GM18507 (cell line): ENCODE measurements at places on chromosomes 16 and 17.
A peak's percentile ranks its signal among the peaks of the same experiment; 100 is the strongest.

DNA sequence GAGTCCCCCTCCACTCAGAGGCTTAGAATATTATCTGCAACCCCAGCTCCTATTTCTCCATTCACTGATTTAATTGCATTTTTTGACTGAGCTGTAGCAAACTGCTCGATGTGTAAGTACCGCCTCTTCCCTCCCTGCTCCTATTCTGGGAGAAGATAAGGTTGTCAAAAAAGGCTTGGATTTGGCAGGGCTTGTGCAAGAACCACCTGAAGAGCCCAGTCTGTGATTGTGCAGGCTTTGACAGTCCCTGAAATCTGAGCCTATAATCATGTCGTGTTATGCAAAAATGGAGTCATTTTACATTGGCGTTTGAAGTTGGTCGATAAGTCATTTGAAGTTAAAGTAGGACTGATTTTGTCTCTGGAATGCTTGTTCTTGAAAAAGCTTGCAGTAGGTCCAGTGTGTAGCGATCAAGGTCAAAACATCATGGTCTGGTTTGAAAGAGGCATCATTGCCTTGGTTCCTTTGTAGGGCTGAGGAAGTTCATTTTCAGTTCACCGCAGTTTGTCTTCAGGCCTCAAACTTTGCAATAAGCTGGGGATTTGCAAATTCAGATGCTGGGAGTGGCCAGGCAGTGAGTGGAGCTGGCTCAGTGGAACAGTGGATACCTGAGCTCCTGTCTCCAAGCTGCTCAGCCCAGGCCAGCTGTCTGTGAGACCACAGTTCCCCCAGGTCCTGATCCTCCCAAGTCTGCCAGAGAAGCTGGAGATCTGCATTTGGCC is 68.8 kb downstream of the KATNIP start:
- DNase-seq: no peak

DNA sequence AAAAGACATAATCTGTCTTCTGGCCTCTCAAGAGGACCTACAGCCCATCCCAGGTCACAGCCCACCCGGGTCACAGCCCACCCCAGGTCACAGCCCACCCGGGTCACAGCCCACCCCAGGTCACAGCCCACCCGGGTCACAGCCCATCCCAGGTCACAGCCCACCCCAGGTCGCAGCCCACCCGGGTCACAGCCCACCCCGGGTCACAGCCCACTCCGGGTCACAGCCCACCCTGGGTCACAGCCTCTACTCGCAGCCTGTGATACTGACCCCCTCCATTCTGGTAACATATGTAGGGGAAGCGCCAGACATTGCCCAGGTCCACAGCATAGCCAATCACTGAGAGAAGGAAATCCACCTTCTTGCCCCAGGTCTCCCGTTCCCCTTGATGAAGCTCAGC is 14.2 kb downstream of the SLC6A4 start:
- no peak for DNase-seq

DNA sequence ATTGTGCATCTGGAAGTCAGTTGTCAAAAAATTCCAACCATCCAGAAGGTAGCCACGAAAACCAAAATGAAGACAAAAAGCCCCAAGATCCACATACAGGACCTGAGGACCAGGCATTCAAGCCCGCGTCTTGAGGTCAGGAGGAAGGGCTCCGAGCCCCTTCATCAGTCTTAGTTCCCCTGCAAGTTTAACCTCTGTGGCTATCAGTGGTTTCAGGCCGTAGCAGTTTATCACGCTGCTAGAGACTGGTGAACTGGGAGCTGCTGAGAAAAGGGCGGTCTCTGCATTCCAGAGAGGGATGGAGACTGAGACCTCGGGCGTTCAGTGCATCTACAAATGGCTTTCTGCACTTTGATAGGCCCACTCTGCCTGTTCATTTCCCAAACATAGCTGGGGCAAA is 70.6 kb downstream of the IRF8 start:
- no peak for DNase-seq

- no peak for DNase-seq
Observed at GRCh38 chr16:68802190-68802589, 41.1 kb upstream of the TANGO6 start.

GRCh38 chr16:77827032-77827431 is 38.7 kb downstream of the VAT1L start:
- DNase-seq: no peak

DNA sequence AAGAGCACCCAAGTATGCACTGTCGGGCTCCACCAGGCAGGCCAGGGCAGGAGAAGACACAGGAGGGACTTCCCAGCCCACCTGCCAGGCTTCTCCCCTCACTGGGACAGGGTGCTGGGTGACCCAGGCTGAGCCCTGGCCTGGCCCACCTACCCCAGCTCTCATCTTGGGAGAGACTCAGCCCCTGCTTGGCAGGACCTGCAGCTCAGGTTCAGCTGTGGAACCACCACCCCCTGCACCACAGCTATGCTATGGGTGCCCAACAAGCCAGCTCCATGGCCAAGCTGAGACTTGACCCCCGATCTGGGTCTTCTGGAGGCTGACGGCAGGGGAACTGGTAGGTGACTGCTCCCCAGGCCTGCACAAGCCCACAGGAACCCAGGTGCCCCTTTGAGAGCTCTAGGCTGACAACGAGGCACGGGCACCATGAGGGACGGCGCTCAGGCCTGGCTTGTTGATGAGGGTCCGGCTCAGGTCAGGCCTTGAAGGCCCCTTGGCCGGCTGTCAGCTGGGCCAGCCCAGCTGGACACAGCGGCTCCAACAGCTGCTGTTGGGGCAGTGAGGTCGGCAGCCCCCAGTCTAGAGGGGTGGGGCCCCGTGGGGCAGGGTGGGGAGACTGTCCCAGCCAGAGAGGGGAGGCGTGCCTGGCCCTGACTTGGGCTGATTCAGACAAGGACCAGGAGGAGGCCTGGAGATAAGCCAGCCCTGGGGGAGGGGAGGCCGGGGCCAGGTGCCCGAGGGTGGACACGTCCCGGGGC is 4.6 kb downstream of the RPUSD1 start:
- DNase-seq: no peak

- no peak for DNase-seq
Observed at GRCh38 chr16:51418258-51418657, 267.2 kb upstream of the SALL1 start.

GRCh38 chr17:7677388-7678067 is 9.8 kb downstream of the TP53 start:
- DNase-seq: no peak

GRCh38 chr17:16217002-16217635 is at the start of gene PIGL:
Gene PIGL (plus strand): TSS chr17:16217210. CDS start chr17:16217227, 17 bp downstream.
- peak; percentile 70 for DNase-seq

DNA sequence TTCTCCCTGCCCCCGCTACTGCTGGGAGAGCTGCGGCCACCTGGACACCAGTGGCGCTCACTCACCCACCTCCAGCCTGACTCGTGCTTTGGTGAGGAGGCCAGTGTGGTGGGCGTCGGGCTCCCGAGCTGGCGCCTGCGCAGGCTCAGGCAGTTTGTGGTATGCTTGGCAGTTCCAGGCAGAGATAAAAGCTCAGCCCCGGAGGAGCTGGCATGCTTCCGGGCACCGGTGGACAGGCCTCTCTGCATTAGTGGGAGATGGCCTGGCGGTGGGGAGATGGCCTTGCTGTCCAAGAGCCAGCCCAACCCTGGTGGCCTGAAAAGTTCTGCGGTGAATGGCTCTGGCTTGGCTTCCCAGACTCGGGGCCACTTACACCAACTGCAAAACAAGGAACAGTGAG is 4.1 kb downstream of the ADGRG1 start:
- no peak for DNase-seq

- DNase-seq: no peak
Observed at GRCh38 chr16:60485872-60486489, 1550.3 kb downstream of the CDH8 start.

DNA sequence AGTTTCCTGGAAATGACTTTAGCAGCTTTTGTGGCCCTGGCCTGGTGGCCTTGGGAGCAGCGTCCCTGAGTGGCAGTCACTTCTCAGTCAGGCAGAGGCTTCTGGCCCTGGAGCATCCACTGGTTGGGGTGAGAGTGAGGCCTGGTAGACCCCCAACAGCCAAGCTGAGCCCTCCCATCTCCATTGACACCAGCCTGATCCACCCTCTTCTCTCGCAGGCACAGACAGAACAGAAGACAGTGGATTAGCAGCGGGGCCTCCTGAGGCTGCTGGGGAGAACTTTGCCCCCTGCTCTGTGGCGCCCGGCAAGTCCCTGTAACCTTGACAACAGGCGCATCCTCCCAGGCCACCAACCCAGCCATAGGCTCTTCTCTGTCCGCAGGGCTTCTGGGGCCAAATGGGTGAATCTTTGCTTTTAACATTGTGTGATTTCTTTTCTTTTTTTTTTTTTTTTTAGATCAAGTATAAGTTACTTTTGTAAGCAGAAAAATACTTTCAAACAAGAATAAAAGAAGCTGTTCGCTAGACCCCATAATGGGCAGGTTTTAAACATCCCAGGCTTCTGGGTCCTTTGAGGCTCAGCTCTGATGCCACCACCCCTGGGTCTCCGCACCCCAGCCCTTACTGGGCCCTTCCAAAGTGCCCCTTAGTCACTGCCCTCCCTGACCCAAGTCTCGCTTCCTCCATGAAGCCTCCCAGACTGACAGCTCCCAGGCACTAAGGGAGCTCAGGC is 12.7 kb upstream of the FLYWCH1 start:
- no peak for DNase-seq

DNA sequence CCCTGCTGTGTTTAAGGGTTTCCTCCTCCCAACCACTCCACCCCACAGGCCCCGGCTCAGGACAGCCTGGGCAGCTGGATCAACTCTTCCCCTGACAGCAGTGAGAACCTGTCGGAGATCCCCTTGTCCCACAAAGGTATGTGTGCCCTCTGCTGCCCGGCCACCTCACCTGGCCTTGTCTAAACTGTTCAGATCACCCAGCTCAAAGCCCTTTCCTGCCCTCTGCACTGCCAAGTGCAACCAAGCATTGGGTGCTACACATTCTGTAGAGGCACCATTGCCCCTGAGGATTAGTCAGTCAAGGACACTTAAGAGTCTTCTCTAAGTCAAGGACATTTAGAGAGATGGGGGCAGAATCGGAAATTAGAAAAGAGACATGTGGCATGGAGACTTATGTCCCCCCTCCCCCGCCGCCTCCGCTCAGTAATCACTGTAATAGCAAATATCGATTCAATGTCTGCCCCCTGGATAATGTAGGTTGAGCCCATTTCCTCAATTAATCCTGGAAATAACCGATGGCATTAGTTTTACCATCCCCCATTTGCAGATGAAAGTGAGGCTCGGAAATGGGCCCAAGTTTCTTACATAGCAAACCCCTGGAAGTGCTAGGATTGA is 8.1 kb downstream of the BTBD17 start:
- no peak for DNase-seq

DNA sequence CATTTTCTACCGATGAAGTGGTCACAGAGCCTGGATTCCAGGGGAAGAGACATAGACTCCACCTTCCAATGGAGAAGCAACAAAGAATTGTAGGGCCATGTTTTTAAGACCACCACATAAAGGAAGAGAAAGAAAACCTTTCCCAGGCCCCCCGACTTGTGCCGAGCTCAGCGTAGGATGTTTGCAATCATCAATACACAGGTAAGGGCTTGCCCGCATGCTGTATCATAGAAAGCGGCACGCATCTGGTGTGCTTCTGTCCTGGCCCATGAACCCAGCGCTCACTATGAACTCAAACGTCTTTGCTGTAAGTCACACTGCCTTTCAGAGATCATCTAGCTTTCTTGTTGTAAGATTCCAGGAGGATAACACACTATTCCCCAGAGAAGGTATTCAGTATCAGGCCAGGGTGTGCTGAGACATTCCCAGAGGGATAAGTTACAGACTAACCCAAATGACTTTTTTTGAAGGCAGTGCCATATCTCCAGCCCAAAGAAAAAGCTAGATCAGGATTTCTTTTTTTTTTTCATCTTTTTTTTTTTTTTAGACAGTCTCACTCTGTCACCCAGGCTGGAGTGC is 79.5 kb upstream of the RPL38 start:
- no peak for DNase-seq

DNA sequence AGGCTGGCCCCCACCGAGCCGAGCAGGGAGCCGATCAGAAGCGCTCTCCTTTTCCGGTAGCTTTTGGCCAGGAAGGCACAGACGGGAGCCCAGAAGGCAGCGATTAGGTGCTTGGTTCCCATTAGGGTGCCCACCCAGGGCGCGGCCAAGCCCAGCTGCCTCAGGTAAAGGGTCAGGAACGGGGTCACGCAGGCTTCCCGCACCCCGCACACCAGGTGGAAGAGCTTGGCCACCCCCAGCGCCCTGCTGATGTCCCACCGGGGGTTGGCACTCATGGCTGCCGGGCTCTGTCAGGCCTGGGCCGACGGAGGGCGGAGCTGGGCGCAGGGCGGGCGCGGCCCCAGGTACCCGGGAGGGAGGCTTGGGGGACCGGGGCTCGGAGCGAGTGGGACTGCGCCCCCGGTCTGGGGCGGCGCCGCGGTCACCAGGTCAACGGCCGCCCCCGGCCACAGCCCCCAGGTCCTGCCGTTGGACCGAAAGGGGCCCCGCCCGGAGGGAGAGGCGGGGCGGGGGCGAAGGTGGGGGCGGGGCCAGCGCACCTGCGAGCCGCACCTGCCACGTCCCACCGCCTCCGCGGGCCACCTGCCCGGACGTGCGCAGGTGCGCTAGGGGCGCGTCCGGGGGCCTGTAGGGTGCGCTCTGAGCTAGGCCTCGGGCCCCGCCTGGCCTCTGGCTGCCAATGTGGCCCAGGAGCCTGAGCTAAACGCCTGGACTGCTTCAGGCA is at the start of gene MFSD6L:
Gene MFSD6L (minus strand): TSS at position 520 of the 724 bp plus-strand sequence. CDS start 245 bp downstream, at position 275.
- no peak for DNase-seq

GRCh38 chr17:511833-512251 is 159.2 kb upstream of the RPH3AL start:
- DNase-seq: no peak

GRCh38 chr17:17098551-17099179 is 56.4 kb downstream of the MPRIP start:
- no peak for DNase-seq

GRCh38 chr17:81563861-81564586 is 11.9 kb upstream of the FAAP100 start:
- no peak for DNase-seq

DNA sequence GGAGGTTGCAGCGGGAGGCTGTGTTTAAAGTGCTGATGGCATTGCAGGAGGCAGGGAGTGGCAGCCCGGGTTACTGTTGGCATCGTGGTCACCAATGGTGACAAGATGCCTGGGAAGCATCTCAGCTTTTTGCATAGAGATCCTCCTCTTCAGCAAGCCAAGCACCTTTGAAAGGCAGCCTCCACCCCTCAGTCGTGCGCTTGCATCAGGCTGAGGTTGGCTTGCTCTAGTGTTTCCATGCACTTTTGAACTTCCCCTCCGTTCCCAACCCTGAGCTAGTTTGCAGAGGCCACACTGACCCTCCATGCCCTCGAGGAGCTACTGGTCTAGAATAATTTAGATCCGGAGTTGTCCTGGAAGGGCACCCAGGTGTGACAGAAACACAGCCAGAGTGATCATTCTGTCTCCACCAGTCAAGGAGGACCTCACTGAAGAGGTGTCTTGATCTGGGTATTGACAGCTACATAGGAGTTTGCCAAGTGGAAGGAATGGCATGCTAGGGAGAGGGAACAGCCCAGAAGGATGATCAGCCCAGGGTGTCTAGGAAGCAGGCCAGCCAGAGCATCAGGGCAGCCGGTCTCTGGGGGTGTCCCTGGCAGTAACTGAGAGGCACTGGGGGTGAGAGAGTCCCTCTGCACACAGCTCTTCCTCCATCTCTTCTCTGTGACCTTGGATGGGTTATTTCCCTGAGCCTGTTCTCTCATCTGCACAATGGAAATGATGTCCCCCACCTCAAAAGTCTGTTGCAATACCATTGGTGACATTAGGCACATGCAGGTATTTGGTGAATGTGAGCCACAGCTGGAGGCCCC is 7.7 kb downstream of the BEAN1 start:
- no peak for DNase-seq
